Bronchial smooth muscle cell (primary cell): ENCODE measurements at places on chromosomes 6 and 20. TPM values are rescaled to one million over a fixed set of nuclear protein-coding genes. Genes with fewer than 3 reads are reported as not detected.

CNR1 gene
- total RNA-seq, result under 0.01 TPM in 1 of 2 replicates, not detected in the other

DEFB132 gene
- total RNA-seq, result not detected in 2 replicates

HFE gene
- 13.1 and 14.5 TPM in 2 replicates for total RNA-seq

CPNE1 gene
- 169 and 177 TPM in 2 replicates for total RNA-seq

FAM50B gene
- 12.0 and 12.1 TPM in 2 replicates for total RNA-seq

AFDN gene
- total RNA-seq, result 23.0 and 23.8 TPM in 2 replicates

OPRL1 gene
- total RNA-seq, result 2.2 and 3.5 TPM in 2 replicates

SLC32A1 gene
- total RNA-seq, result not detected in 2 replicates

PDYN gene
- not detected in 2 replicates for total RNA-seq

SUMO4 gene
- total RNA-seq, result 0.52 and 1.6 TPM in 2 replicates

SAMD3 gene
- total RNA-seq, result 4.4 and 4.9 TPM in 2 replicates

SLC26A8 gene
- total RNA-seq, result under 0.01 TPM in 1 of 2 replicates, not detected in the other

MOG gene
- not detected in 2 replicates for total RNA-seq

GPLD1 gene
- total RNA-seq, result under 0.01 and 0.09 TPM in 2 replicates

ALDH8A1 gene
- 0.09 and 0.79 TPM in 2 replicates for total RNA-seq

CFAP206 gene
- 0.16 and 0.34 TPM in 2 replicates for total RNA-seq

CALHM4 gene
- total RNA-seq, result not detected in 2 replicates

C4A gene
- 13.1 and 13.6 TPM in 2 replicates for total RNA-seq

OR12D3 gene
- not detected in 2 replicates for total RNA-seq

SLC22A7 gene
- not detected in 2 replicates for total RNA-seq

SRMS gene
- not detected in 2 replicates for total RNA-seq

RSPH4A gene
- total RNA-seq, result under 0.01 and 0.09 TPM in 2 replicates

DIDO1 gene
- total RNA-seq, result 27.3 and 31.4 TPM in 2 replicates

LTB gene
- total RNA-seq, result not detected in 2 replicates

ADAT2 gene
- total RNA-seq, result 2.1 and 5.0 TPM in 2 replicates

DOK5 gene
- 21.8 and 26.8 TPM in 2 replicates for total RNA-seq

BNIP5 gene
- under 0.01 TPM in 1 of 2 replicates, not detected in the other for total RNA-seq

SAMD10 gene
- 0.34 and 0.47 TPM in 2 replicates for total RNA-seq

MAP7 gene
- total RNA-seq, result 0.95 and 2.7 TPM in 2 replicates

FAM209B gene
- 0.34 TPM in 1 of 2 replicates, not detected in the other for total RNA-seq

DDO gene
- total RNA-seq, result 0.09 and 0.47 TPM in 2 replicates

SNAP91 gene
- not detected in 2 replicates for total RNA-seq

PGBD1 gene
- 3.8 and 4.5 TPM in 2 replicates for total RNA-seq

SAPCD1 gene
- total RNA-seq, result 0.26 and 1.3 TPM in 2 replicates

PRDM1 gene
- 0.95 and 1.2 TPM in 2 replicates for total RNA-seq

DLK2 gene
- 0.26 and 0.63 TPM in 2 replicates for total RNA-seq

TMC2 gene
- total RNA-seq, result 0.09 TPM in 1 of 2 replicates, not detected in the other

MCM8 gene
- 2.1 and 3.5 TPM in 2 replicates for total RNA-seq

VSX1 gene
- total RNA-seq, result not detected in 2 replicates

DLL1 gene
- total RNA-seq, result under 0.01 and 0.09 TPM in 2 replicates

DSN1 gene
- total RNA-seq, result 5.7 and 5.8 TPM in 2 replicates

RFX6 gene
- not detected in 2 replicates for total RNA-seq

VWA7 gene
- total RNA-seq, result 0.79 and 0.86 TPM in 2 replicates

PPIL6 gene
- 1.4 and 3.5 TPM in 2 replicates for total RNA-seq

TGM3 gene
- 0.09 TPM in 1 of 2 replicates, not detected in the other for total RNA-seq

HCRTR2 gene
- not detected in 2 replicates for total RNA-seq

SLC17A1 gene
- total RNA-seq, result not detected in 2 replicates

VIP gene
- not detected in 2 replicates for total RNA-seq

ADAM33 gene
- 47.8 and 68.8 TPM in 2 replicates for total RNA-seq

CTSZ gene
- total RNA-seq, result 123 and 189 TPM in 2 replicates

YWHAB gene
- total RNA-seq, result 38.5 and 68.7 TPM in 2 replicates

BMP6 gene
- total RNA-seq, result 0.77 and 3.6 TPM in 2 replicates

CLDN20 gene
- total RNA-seq, result not detected in 2 replicates
